ENCODE measurements at places on chromosomes 11 and 22.

DNA sequence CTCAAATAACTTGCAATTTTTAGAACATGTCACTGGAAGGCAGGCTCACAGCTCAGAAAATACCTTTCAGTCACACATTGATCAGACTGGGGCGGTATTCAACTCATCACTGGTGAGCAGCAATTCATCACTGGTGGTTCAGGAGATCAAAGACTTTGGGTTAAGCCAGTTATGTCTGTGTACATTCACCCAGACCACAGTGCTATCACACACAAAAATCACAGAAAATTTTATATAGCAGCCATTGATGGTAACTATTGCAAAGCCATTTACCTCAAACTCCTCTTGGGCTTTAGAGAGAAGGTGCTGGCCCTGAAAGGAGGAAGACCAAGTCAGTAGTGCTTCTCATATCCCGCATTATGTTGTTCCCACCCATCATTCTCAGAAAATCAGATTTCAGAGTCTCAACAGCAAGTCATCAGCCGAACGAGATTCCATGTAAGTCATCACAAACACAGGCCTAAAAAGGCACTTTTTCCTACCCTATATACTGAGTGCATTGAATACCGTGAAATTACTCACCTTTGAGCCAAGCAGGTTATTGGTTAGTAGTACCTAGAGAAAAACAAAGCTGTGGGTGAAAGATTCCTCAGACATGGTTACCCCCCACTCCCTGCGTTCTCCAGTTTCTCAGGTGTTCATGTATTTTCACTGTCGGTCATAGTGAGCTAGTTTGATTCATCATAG lies 14.0 kb upstream of the WDR74 start:
- H3K36me3 ChIP-seq: no peaks in the 10 kb centered on the region
- no peak overlapping the region for H3K4me3 ChIP-seq
- no peaks in the 10 kb centered on the region for H3K27me3 ChIP-seq

DNA sequence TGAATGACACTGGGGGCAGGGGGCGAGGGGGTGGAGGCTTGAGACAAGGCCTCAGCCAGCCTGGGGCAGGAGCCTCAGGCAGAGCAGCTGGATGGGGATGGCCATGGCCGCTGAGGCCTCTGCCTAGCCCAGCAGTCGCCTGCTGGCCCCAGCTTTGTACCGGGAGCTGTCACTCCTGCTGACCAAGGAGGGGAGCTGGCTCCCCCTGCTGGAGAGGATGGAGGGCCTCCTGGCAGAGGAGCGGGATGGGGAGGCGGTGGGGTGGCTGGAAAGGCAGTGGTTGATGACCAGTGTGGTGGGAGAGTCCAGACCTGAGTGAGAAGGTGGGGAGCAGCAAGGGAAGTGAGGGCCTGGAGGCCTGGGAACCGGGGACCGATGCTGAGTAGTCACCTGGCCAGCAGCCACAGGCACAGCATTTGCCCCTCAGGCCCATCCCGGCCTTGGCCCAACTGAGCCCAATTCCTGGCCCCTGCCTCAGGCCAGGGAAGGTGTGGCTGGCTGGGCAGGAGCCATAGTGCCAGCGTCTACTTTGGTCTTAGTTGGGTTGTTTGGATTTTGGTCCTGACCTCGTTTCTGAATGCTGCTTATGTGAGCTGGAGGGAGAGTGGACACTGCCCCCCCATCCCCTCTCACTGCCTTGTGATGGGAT lies 6.0 kb upstream of the SUSD2 start:
- no peaks in the 10 kb centered on the region for H3K27me3 ChIP-seq
- no peak overlapping the region for H3K4me3 ChIP-seq
- peak overlapping the region; percentile 72 for H3K27ac ChIP-seq
- H3K4me1 ChIP-seq: peaks cover 5% of the 10 kb centered on the region
- peak; percentile 61 for DNase-seq

GRCh38 chr11:95372097-95372656 lies 141.2 kb upstream of the SESN3 start:
- no peak overlapping the region for H3K4me3 ChIP-seq
- no peaks in the 10 kb centered on the region for H3K4me1 ChIP-seq

DNA sequence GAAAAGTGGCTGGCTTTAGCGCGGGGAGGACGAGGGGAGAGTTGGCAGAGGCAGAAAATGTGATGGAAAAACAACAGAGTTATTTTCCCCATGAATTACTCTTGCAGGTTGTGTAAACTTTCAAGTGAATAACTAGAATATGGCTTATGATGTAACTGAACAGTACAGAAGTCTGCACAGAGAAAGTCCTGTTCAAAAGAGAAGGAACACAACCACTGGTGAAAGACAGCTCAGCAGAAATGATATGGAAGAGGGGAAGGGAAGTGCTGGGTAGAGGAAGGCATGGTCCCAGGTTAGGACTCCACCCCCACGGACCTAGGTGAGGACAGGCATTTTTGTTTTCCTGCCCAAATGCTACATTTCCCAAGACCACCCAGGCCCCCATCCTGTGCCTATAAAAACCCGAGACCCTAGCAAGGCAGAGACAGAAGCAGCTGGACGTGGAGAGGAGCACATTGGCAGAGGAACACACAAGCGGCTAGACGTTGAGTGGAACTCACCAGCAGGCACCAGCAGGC lies 77.7 kb downstream of the MAML2 start:
- H3K27me3 ChIP-seq: no peaks in the 10 kb centered on the region
- no peaks in the 10 kb centered on the region for H3K36me3 ChIP-seq
- peak overlapping the region; percentile 94 for H3K27ac ChIP-seq
- H3K4me1 ChIP-seq: peaks cover 3% of the 10 kb centered on the region
- no peak overlapping the region for H3K4me3 ChIP-seq

GRCh38 chr11:304915-305843 lies 2.4 kb upstream of the IFITM2 start:
- peaks cover 9% of the 10 kb centered on the region for H3K4me1 ChIP-seq
- no peak for DNase-seq
